Fibroblast of mammary gland (primary cell): ENCODE measurements at places on chromosomes 3 and 15.

DNA sequence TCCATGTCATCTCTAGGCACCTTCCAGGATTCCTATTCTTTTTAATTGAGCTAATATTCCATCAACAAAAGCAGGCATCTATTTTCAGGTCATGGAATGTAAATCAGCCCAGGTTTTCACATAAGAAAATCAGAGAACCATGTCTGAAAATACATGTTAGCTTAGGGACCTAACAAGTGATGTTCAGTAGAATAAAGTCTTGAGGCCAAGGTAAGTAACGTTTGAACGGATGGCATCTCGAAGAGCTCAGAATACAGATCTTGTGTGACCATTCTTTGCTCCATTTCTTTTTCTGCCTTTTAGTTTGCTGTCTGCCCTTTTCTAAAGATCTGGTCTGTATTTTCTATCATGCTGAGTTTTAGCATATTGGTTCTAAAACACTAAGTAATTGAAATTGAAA is 16.5 kb upstream of the KCNMB2 start:
- DNase-seq = no peak

- no peak for DNase-seq
Observed at GRCh38 chr3:168956076-168956475, 707.4 kb downstream of the MECOM start.

GRCh38 chr3:188232656-188233055 is 78.7 kb downstream of the LPP start:
- no peak for DNase-seq

GRCh38 chr3:179189759-179190158 is 41.6 kb downstream of the PIK3CA start:
- DNase-seq = peak; percentile 61

- peak; percentile 74 for DNase-seq
Observed at GRCh38 chr3:65348398-65348995, 660.7 kb upstream of the ADAMTS9 start.

- DNase-seq = peak; percentile 83
Observed at GRCh38 chr3:46127503-46127902, 80.6 kb downstream of the CCR1 start.

DNA sequence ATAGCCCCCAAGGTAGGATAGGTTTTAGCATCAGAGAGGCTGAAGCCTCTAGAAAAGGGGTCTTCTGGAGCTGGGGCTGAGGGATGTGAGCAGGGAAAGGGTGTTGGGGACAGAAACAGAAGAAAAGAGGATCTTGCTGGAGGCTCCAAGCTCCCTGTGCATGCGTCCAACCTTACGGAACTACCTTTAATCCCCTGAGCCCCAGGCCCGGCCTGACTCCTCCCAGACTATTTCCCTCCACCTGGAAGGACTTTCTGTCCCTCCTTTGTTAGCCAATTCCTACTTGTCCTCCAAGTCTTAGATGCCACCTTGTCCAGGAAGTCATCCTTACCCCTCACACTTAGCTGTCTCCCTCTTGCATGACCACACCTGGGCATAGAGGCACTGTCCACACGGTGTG is 50.0 kb upstream of the VPS8 start:
- DNase-seq = no peak

- peak; percentile 70 for DNase-seq
Observed at GRCh38 chr3:114770874-114771273, 376.2 kb downstream of the ZBTB20 start.

DNA sequence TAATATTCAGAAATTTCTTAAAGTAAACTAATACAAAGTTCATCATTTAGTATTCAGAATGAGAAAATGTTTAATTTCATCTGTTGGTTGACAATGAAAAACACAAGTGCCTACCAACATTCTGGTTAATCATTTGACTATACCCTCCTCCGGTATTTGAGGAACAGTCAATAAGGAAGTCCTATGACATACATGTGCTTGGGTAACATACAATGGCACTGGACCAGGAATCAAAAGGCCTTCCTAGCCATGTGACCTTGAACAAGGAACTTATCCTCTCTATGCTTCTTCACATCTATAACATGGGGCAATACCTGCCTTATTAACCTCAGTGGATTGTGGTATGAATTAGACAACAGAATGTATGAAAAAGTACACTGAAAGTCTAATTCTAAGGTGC is 65.8 kb downstream of the ZNF280D start:
- no peak for DNase-seq

DNA sequence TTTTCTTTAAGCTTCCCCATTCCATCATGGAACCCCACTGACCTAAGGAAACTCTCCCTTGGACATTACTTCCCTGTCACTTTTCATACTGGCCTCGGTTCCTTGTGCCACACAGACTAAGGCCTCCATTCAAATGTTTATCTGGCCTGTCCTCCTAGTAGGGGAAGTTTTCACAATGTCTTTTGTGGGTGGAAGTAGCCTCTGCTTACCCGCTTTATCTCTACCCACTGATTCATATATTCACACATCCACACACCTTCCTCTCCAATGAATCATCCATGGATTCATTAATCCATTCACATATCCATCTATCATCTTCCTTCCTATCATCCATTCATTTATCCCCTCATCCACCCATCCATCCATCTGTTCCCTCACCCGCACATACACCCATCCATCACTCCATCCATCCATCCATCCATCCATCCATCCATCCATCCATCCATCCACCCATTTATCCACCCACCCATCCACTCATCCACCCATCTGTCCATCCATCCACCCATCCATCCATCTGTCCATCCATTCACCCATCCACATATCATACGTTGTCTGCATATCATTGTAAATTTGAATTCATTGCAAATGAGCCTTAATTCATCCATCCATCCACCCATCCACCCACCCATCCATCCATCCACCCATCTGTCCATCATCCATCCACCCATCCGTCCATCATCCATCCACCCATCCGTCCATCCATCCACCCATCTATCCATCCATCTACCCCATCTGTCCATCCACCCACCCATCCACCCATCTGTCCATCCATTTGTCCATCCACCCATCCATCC is 49.1 kb downstream of the IQSEC1 start:
- no peak for DNase-seq

GRCh38 chr3:123768480-123769355 is 115.4 kb downstream of the MYLK start:
- DNase-seq = no peak

- no peak for DNase-seq
Observed at GRCh38 chr3:140091143-140091542, 156.2 kb downstream of the CLSTN2 start.

DNA sequence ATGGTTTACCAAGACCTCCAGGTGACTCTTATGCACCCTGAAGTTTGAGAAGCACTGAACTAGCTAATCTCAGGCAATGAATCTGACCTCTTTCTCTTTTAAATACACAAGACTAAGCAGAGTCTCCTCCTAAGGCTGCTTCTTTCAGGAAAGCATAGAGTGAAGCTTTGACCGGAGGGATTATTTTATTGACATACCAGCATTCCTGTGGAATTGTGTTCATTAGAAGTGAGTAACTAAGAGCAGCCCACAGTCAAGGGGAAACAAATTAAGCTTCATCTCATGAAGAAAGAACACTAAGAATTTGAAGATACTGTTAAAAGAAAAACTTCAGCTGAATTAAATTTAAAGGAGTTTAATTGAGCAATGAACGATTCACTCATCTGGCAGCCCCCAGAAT is 963.5 kb downstream of the NTRK3 start:
- no peak for DNase-seq

- DNase-seq = no peak
Observed at GRCh38 chr3:90095811-90096210, 988.4 kb downstream of the EPHA3 start.

- no peak for DNase-seq
Observed at GRCh38 chr3:170735821-170736220, 134.2 kb downstream of the RPL22L1 start.

DNA sequence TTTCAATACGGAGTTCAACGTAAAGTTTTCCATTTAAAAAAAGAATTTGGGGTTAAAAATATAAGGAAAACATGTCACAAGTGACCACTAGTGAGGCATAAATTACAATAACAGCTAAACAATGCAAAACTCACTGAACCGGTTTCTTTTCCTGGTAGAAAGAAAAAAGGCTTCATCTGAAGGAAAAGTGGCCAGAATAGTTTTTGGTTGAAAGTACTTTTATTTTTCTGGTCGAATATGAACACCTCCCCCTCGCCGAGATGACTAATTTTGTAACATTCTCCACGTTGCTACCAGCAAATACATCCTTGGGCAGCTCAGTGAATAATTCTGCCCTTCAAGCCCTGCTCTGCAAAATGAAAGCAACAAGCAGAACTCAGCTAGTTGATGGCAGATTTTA is 3.9 kb upstream of the SRGAP3 start:
- DNase-seq = peak; percentile 15

GRCh38 chr15:38068626-38069391 is 134.4 kb downstream of the TMCO5A start:
- DNase-seq = peak; percentile 84

DNA sequence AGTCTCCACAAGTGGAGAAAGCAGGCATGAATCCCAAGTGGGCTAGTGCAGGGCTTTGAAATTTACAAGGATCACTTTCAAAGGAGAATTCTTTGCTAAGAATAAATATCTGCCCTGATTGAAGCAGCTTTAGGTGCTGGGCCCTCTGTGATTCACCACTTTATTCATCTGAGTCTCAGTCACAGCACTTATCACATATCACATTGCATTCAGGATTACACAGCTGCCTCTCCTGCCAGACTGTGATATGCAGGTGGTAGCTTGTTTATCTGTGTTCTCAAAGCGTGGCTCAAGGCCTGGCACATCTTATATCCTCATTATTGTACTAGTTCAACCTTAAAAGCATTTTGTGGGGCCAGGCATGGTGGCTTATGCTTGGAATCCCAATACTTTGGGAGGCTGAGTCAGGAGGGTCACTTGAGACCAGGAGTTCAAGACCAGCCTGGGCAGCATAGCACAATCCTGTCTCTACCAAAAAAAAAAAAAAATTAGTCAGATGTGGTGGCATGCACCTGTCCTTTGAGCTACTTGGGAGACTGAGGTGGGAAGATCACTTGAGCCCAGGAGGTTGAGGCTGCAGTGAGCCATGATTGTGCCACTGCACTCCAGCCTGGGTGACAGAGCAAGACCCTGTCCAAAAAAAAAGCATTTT is 156.9 kb upstream of the EIF1B start:
- DNase-seq = no peak

- peak; percentile 43 for DNase-seq
Observed at GRCh38 chr3:183698756-183699155, 1.2 kb downstream of the YEATS2 start.

GRCh38 chr15:43346305-43346704 is 15.9 kb upstream of the LCMT2 start:
- DNase-seq = no peak

DNA sequence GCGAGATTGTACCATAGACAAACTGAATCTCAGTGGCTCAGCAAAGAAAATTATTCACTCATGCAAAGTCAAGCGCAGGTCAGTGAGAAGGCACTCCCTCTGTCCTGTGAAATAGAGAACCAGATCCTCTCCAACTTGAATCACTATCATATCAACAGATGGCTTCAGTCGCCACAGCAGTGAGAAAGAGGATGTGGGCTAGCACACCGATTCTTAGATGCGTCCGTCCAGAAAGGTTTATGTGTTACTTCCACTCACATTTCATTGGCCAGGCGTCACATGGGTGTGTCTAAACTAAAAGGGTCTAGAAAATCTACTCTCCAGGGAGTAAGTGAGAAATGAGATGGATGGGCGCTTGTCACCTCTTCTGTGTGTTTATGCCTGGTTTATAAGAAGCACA is 141.6 kb upstream of the KBTBD8 start:
- no peak for DNase-seq

GRCh38 chr3:138493804-138494606 is 59.6 kb downstream of the ESYT3 start:
- peak; percentile 88 for DNase-seq

- no peak for DNase-seq
Observed at GRCh38 chr3:141996437-141996836, 120.0 kb downstream of the ATP1B3 start.

DNA sequence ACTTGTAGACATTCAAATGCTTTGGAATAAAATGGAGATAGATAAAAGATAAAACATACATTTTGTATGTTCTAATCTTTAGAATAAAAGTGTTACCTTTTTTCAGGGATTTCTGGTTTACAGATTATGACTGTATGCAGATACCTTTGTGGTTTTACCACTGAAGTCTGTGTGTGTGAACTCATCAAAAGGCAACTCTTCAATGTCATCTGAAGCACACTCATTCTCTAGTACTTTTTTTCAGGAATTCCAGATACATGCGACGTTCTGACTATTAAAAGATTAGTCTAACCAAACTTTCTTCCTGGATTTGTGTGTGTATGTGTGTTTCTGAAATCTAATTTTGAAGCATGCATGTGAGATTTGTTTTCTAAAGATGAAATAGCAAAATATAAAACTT is 188.6 kb downstream of the NLGN1 start:
- no peak for DNase-seq

- DNase-seq = peak; percentile 43
Observed at GRCh38 chr15:48040166-48040817, 80.5 kb upstream of the SLC24A5 start.

DNA sequence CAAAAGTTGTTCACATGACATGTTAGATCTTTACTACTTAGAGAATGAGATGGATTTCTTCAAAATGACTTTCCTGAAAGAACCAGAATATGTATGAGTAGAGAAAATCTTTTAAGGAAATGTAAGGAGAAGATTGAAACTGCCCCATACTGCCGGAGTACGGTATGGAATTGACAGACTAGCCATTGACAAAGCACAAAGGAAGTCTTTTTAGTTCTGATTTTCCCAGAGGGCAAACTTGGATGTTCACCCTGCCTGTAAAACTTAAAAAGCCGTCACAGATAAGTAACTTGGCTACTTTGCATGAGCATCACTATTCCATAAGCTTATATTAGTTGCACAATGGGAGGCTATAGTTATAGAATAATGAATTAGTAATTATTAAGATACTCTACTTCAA is 93.8 kb downstream of the NECTIN3 start:
- no peak for DNase-seq

DNA sequence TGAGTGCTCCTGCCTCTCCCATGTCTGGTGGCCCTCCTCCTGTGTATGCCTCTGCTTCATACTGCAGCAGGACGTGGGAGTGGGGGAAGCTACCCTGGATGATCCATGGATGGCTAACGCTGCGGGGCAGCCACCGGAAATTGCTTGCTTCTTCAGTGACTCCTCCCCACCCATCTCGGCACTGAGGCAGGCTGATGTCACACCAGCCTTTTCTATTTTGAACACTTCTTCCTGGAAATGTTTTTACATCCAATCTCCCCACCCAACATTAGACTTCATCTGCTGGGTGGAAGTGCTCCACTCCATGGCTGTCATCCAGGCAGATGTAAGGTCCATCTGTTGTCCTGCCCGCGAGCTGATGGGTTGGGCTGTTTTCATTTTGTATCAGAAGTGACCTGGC is 58.9 kb upstream of the MUC13 start:
- DNase-seq = peak; percentile 69

DNA sequence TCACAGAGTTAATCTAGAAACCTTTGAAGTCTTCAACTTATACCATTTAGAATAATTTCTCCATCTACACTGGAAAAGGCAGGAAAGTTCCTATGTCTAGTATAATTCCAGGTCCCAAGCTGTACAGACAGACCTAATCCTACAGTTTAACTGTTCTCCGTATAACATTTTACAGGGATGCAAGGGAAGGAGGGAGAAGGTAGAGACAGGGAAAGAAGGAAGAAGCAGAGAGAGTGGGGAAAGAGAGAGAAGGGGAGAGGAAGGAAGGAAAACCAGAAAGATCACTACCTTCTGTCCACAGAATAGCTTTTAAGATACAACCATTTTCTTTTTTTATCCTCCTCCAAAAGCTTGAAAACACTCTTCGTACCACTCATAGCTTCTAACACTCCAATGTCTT is 185.8 kb downstream of the FOXP1 start:
- no peak for DNase-seq
